Mesenchymal stem cell (in vitro differentiated cells and primary cell): ENCODE measurements at places on chromosomes 6 and 20.
A peak's percentile ranks its signal among the peaks of the same experiment; 100 is the strongest.

GRCh38 chr6:161273274-161273751, 548 bp downstream of the AGPAT4 start:
- DNase-seq: peak; percentile 84

GRCh38 chr20:55333798-55334197, 671.5 kb downstream of the CBLN4 start:
- DNase-seq: no peak

GRCh38 chr6:71908162-71908765, 21.9 kb downstream of the RIMS1 start:
- no peak for DNase-seq

- no peak for DNase-seq
Measured at GRCh38 chr6:41326092-41326491, 9.3 kb upstream of the NCR2 start.

DNA sequence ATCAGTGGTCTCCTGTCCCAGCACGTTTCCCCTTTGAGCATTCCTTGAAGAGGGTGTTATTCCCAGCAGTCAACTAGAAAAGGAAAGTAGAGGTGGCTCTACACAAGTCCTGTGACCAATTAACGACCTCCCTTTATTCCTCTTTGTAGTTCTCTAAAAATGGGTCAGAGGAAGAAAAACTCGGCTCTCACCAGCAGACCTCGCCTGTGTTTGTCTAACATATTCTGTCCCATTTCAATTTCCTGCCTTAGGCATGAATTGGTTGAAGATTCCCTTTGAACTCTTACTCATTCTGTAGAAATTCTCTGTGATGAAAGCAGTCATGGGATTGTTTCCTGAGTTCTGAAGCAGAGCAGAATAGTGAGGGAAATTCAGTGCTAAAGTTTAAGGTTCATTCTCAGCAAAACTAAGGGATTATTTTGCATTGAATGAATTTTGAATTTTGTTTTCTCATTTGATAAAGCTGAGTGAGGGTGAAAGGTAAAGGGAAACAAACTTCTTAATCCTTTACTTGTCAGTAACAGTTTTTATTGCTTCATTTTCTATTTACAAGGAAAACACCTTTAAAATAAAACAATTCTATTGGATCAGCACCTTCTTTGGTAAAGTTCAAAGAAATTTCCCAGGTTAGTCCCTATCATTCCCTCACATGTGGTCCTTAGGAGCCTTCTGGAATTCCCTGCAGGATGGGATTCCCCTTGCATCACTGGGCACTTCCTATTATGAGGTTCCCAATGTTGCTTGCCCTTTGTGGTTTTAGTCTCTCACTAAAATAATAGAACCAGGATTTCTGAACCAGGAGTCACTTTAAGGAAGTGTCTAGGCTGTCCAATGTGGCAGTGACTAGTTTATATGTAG, 105.8 kb downstream of the SLX4IP start:
- peak; percentile 94 for DNase-seq

GRCh38 chr6:45880676-45881075, 135.0 kb downstream of the CLIC5 start:
- no peak for DNase-seq

DNA sequence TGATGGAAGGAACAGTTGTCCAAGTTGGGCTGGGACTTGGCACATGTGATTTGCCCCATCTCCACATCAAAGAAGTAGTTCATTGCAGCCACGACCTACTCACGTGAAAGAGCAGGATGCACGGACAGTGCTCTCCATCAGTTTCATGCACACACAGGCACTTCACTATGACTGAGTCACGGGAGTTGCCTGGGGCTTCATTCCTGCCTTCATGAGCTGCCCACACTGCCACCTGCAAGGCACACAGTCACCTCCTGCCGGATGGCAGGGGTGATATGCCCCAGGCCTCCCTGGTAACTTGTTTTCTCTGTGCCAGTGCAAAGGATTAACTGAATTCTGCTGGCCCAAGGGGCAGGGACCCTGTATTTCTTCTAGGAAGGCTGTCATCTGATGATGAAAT, 22.8 kb downstream of the CST5 start:
- DNase-seq: no peak

GRCh38 chr6:13038741-13039190, 289.6 kb downstream of the TBC1D7 start:
- no peak for DNase-seq
